ENCODE measurements at places on chromosomes 5 and 9.

DNA sequence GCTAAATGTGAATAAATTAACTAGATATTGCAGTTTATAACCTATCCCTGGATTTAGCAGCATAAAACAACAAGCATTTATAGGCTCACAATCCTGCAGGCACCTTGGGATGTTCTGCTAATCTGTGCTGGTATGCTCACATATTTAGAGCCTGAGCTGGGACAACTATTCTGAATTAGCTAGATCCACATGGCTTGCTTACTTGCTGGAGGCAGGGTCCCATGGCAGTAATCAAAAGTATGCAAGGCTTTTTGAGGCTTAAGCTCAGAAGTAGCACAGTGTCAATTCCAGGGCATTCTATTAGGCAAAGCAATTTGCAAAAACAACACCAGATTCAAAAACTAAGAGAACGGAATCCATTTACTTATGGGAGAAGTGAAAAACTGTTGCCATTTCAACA, 745.0 kb upstream of the ACO1 start:
- DNase-seq: no peak

- no peak for DNase-seq
Measured at GRCh38 chr5:171615705-171616640, 169.6 kb upstream of the SMIM23 start.

GRCh38 chr9:114588651-114589526, 1.3 kb downstream of the ATP6V1G1 start:
- no peak for DNase-seq

DNA sequence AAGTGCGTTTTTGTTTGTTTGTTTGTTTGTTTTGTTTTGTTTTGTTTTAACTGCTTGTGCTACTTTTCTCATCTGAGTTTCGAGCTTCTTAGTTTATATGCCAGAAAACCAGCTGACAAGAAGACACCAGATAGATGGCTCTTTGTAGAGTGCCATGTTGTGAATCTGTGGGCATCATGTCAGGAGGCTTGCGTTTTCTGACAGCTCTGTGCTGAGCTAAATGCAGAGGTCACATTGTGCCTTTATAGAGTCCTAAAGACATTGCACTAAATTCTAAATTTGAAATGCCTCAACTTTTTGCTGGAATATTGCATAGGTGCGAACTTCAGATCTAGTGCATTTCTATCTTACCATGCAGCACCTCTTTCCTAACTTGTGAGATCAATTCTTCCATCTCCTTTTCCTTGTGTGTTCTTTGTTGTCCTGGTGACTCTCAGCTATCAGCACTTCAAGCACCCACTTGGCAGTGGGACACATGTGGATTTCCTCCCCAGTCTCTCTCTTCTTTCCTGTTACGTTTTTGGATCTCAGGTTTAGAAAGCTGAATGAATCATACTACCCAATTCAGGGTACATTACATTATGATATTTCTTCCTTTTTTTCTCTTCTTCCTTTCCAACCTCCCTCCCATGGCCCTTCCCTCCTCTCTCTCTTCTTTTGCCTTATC, 379.0 kb upstream of the RPS23 start:
- no peak for DNase-seq

GRCh38 chr9:28781481-28781880, 1208.2 kb upstream of the C9orf72 start:
- no peak for DNase-seq

GRCh38 chr5:31688515-31689092, 49.7 kb downstream of the PDZD2 start:
- DNase-seq: no peak

- no peak for DNase-seq
Measured at GRCh38 chr9:27924502-27924901, 351.2 kb upstream of the C9orf72 start.

DNA sequence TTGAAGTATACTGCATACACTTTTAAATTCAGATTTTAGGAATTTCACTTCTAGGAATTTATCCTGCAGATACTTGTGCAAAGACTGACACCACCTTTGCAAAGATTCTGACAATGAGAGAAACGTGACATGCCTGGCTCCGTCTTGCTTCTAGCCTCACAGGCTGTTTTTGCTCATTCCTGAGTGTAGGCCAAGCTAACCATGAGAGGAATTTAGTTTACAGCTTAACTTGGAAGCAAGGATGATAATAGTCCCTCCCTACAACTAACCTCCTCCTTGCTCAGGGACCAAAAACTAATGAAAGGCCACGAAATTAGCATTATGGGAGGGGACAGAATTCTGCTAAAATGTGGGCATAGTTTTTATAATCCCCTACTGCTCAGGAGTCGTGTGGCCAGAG, 31.1 kb downstream of the C5orf22 start:
- no peak for DNase-seq

GRCh38 chr5:33166522-33166921, 274.2 kb upstream of the TARS1 start:
- DNase-seq: no peak

GRCh38 chr9:114000063-114000454, 78.0 kb downstream of the AMBP start:
- no peak for DNase-seq

GRCh38 chr5:1917830-1918487, 35.2 kb upstream of the IRX4 start:
- DNase-seq: no peak

- no peak for DNase-seq
Measured at GRCh38 chr9:131640438-131641137, 95.3 kb downstream of the PRRT1B start.

- no peak for DNase-seq
Measured at GRCh38 chr9:13816837-13817236, 497.1 kb downstream of the NFIB start.

DNA sequence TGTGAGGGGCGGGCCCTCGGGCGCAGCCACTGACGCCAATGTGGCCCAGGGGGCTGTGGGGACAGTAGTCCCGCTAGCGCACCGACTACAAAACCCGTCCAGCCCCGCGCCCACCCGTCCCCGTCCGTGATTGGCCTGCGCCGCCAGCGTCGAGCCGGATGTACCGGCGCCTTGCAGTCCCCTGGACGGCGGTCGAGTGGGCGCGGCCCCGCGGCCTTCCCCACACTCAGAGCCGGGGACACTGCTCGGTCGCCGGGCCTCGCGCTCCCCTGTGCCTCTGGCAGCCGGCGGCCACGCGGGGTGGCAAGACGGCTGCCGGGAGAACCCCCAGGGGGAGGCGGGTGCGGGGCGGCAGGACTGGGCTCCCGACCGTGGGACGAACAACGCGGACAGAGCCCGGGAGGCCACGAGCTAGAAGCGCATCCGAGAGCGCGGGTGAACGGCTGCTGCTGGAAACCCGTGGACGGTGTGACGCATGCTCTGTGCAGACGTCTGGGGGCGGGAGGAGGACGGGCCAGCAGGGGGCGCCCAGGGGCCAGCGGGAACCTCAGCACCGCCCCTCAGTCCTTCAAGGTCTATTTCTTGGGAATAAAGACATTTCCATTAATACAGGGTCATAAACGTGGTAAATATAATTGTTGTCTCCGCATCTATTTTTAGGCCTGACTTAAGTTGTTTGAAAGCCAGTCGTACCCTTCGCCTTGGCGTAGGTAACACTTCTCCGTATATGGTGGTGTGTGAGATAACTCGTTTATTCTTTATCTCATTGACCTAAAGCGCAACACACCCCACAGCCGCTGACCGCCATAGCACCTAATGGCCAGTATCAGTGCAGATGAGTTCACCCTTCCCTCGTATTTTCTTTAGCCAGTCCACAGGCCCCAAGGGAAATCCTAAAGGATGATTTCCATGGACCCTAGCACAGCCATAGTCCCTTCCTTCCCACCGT, 629 bp upstream of the BICD2 start:
- peak; percentile 92 for DNase-seq

- DNase-seq: no peak
Measured at GRCh38 chr5:177458912-177459350, 12.3 kb downstream of the PRR7 start.

DNA sequence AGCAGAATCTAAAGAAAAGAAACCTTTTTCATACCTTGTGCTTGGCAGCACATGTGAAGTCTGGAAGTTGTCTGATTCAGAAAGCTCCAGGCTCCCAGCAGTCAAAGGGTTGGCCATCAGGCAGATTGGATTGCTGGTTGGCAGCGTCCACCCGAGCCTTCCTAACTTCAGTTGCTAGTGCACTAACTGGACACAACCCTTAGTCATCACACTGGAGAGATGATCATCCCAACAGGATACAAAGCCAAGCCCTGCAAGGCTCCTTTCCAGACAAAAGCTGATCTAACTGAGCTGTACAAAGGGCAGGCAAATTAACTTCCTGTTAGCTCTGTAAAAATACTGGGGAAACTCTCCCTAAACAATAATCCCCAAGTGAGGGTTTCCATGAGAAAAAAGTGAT, 185.6 kb downstream of the SNX18 start:
- peak; percentile 81 for DNase-seq

GRCh38 chr9:83284746-83285145, 221.8 kb upstream of the RASEF start:
- no peak for DNase-seq

GRCh38 chr5:11642438-11642837, 261.8 kb downstream of the CTNND2 start:
- DNase-seq: no peak

GRCh38 chr9:96031366-96031824, 155.9 kb downstream of the ERCC6L2 start:
- no peak for DNase-seq

- peak; percentile 88 for DNase-seq
Measured at GRCh38 chr9:88980740-88981203, 10.5 kb upstream of the S1PR3 start.

GRCh38 chr5:127700237-127700766, 2.9 kb upstream of the CCDC192 start:
- DNase-seq: no peak

DNA sequence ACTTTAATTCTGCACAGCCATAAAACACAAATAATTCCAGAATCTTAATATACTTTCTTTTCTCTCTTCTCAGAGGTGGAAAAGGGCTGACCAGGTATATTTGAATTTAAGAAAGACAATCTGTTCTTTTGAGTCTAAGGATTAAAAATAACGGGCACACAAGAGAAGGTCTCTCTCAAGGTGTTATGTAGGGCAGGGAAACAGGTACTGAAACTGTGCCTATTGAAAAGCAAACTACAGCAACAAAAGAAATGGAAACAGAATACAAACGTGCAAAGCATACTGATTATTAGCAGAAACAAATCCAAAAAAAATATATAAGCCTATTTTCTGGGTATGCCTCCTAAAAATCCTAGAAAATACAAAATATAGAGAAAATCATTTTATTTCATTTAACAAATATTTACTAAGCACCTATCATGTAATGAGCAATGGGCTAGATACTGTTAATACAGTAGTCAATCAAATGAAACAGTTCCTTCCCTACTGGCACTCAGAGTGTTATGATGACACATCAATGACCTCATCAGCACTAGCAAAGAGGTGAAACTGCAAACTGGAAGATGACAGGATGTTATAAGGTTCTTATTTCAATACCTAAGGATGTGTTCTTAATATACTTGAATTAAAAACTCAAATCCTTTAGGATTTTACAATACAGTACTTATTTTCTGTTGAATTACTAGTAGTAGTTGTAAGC, 87.7 kb downstream of the AUH start:
- DNase-seq: peak; percentile 13

- no peak for DNase-seq
Measured at GRCh38 chr9:80994892-80995291, 694.5 kb downstream of the TLE1 start.

DNA sequence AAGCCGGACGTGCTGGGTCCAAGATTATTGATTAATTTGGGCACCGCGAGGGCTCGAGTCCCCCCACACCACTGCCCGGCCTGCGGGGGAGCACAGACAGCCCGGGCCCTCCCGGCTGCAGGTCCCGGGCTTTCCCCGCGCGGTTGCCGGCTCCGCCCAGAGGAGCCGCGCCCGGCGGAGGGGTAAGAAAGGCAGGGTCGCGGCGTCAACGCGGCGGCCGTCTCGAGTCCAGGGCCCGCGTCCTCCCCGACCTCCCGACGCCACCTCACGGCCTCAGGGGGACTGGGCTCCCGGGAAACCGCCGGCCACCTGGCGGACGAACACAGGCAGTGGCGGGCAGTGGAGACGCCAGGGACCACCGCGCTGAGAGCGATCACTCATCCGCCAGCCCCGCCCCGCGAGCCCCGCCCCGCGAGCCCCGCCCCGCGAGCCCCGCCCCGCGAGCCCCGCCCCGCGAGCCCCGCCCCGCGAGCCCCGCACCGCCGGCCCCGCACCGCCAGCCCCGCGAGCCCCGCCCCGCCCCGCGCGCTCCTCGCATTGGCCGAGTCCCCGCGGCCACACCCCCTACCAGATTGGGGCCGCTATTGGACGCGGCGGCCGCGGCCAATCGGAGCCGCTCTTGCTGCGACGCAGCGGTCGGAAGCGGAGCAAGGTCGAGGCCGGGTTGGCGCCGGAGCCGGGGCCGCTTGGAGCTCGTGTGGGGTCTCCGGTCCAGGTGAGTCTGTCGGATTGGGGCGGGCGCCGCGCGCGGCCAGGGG, at the start of gene MRPL41:
Gene MRPL41, plus strand, starts transcription at position 616 of the 758 bp plus-strand sequence. CDS start 203 bp downstream, outside the sequence.
- DNase-seq: peak; percentile 53

DNA sequence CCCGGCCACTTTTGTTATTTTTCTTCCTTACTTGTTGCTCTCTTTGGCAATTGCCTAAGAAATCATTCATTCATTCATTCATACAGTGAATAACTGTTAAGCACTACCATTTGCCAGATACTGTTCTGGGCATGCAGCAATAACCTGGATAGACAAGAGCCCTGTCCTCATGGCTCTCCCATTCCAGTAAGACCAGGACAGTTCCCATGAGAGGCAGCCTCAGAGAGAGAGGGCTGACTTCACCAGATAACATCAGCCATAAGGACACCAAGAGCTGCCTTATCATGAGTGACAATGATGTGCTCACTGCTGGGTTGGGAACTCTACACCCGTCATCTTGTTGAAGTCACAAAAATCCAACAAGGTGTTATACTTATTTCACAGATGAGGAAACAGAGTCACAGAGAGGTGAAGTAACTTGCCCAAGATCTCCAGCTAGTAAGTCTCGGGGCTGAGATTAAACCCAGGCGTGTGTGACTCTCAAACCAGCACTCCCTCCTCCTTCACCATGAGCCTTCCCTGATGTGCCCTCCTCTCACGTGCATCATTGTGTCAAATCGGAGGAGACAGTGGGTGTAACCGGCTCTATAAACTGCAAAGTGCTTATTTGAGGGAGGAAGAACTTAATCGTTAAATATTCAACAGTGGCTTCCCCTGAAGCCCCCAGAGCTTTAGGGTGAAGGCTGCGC, 61.1 kb upstream of the TBC1D2 start:
- DNase-seq: no peak

DNA sequence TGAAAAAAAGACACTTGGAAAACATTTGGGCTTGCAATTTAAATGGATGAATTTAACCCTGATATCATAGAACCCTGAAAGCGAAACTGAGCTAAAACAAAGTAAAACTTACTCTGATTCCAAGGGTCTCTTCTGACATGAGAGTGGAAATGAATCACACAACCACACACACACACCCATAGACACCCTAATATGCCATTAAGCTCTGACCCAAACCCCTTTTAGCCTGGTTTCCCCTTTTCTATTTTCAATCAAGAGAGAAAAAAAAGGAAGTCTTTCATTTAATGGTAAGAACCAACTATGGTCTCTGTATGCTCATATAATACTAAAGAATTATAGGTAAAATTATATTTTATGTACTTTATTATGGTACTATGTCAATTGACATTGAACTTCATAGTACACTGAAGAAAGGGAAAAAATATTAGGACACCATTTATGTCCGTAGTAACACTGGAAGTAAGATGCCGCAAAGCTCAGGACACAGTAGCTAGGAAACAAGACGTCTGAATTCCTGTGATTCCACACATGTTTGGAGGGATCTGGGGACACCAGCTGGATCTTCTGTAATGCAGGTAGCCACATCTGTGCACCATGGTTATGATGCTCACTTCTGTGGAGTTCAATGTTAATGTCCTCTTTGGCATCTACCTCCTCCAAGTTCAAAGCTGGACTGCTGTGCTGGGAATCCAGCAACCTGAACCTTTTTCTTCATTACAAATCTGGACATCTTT, 95.8 kb downstream of the PCSK1 start:
- no peak for DNase-seq

All from astrocyte of the cerebellum (primary cell).